ENCODE measurements at places on chromosomes 1 and 21.
A peak's percentile ranks its signal among the peaks of the same experiment; 100 is the strongest.

DNA sequence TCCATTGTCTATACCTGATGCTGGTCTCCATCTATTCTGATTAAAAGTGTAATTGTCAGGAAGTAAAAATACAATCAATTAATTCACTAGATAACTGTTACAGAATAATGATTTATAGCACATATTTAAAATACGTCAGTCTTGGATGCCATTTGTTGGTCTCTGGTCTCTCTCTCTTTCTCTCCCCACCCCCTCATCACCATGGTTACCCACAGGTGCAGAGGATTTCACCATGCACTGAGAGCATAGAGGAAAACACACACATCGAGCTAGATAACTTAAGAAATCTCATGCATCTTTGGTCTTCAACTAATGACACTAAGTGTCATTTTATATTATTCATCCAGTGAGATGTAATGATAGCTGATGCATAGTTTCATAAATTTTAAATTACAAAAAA lies 33.4 kb downstream of the LRRC53 start:
- DNase-seq: no peak

- no peak for DNase-seq
Measured at GRCh38 chr1:34478515-34479076, 276.3 kb upstream of the GJB5 start.

GRCh38 chr21:27885296-27885711 lies 918.4 kb upstream of the ADAMTS5 start:
- no peak for DNase-seq

GRCh38 chr1:12326986-12327385 lies 97.2 kb downstream of the VPS13D start:
- no peak for DNase-seq

DNA sequence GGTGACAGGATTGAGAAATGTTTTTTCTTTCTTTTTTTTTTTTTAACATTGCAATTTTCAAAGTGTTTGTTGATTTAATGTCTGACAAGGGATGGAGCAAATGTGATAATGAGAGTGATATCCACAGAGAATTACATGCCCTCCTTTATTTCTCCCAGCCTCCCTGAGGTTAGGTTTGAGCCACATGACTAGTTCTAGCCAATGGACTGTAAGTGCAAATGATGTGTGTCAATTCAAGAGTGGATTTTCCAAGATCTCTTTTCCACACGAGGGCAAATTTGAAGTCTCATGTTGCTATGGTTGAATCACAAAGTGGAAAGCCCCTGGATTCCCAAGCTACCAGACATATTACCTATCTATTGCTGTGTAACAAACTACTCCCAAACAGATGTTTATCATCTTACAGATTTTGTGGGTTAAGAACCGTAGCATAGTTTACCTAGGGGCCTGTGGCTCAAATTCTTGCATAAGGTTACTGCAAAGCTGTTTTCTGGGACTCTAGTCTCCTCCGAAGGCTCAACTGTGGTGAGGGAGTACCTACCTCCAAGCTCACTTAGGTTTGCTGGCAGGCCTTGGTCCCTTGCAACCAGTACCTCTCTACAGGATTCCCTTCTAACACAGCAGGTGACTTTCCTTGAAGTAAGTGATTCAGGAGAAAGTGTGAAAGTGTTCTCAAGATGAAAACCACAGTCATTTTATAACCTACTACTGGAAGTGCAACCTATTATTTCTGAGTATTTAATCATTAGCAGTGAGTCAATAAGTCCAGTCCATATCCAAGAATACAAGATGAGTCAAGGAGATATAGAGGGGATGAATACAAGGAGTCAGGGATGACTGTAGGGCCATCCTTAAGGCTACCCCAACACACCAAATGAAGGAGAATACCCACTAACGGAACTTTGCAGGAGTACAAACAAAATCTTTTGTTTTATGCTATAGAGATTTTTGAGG lies 533.6 kb downstream of the PTPRC start:
- no peak for DNase-seq

DNA sequence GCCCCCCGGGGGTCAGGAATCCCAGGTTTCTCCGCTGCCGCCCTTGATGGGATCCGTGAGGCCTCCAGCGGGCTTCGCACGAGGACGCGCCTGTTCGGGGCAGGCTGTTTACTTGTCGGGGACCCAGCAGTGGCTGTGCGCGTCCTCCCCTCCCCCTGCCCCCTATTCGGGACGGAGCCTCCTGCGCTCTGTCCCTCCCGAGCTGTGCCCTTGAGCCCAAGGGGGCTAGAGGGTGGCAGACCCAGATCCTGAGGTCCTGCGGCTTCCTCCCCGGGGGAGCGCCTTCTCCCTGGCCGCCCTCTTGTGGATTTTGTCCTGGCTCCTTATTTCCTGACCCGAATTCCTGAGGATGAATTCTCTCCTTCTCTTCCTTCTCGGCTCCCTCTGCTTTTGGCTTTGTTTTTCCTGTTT lies 38.4 kb downstream of the PIK3CD start:
- no peak for DNase-seq

DNA sequence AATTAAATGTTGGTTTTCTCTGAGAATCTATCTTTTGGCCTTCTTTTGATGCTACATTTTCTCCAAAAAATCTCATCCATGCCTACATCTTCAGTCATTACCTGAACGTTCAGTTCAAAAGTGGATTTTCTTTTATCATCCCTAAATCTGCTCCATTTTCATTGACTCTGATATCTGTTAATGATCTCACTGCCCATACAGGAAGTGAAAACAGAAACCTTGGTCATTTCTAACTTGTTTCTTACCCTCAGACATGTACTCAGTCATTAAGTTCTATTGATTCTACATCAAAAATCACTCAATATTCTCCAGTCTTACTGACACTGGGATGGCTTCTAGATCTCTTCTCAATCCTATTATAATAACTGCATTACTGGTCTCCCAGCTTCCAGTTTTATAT lies 22.7 kb downstream of the PRKACB start:
- no peak for DNase-seq

GRCh38 chr1:50237056-50237455 lies 128.3 kb downstream of the ELAVL4 start:
- DNase-seq: no peak

DNA sequence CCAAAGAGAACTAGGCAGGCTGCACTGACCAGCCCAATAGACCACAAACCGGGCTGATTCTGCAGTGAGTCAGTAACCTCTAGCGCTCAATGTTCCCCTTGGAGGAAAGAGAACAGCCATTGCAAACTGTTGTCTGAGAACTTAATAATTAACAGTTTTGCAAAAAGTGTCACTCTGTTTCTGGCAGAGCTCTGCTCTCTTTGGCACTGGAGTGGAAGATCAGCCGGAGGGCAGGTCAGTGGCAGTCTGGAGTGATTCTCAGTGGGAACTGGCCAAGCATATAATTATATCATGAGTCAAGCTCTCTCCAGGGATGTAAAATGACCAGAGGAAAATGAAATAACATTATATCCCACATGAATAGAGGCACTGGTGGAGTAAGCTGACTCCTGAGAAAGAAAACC lies 238.3 kb downstream of the HLX start:
- DNase-seq: peak; percentile 48

DNA sequence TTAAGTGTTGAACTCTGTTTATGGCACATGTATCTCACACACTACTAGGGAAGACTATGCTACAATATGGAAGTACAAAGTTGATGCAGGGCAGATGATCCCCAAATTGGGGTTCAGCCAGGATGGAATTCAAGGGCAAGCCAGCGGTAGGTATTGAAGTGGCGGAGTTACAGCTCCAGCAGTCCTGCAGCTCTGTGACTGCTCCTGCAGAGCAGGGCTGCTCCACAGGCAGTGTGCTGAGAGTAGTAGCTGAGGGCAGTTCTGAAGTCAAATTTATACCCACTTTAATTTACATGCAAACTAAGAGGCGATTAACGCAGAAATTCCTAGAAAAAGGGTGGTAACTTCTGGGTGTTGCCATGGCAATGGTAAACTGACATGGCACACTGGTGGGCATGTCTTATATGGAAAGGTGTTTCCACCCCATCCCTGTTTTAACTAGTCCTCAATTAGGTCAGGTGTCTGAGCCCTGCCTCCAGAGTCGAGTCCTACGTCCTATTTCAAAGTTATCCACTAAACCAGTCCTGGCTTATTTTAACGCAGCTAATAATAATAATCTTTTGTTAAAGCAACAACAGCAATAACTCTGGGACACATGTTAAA lies 20.6 kb upstream of the CENPF start:
- DNase-seq: no peak

GRCh38 chr1:154714052-154714623 lies 106.2 kb upstream of the ADAR start:
- no peak for DNase-seq

DNA sequence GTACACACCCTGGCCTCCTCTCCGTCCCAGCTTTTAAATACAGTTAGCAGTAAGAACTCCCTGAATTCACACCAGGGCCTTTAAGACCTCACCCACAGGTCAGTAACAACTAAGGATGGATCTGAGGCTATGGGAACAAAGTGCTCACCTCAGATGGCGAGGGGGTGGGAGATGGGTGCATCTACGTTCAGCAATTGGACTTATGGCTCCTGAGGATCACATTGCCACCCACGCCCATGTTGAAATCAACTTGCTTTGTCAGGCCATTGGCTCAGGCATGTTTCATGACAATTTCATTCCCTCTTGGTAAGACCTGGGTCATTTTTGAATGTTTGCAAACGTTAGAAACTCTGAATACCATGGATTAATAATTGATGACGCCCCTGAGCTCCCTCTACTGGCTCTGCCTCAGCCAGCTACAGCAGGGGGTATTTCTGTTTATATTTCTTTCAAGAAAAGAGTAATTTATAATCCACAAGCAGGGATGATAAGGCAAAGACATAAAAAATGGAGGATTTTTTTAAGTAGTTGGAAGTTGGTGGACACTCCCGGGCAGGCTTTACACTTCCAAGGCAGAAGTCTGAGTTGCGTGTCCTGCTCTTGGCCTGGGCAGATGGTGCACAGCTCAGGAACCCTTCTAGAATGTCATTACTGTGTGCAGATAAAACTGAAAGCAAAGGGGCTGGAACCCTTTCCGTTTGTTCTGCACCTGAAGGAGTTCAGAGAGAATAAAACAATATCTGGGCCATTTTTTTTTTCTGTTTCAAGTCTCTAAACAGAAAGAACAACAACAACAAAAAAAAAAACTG lies 13.7 kb upstream of the LBR start:
- DNase-seq: no peak

DNA sequence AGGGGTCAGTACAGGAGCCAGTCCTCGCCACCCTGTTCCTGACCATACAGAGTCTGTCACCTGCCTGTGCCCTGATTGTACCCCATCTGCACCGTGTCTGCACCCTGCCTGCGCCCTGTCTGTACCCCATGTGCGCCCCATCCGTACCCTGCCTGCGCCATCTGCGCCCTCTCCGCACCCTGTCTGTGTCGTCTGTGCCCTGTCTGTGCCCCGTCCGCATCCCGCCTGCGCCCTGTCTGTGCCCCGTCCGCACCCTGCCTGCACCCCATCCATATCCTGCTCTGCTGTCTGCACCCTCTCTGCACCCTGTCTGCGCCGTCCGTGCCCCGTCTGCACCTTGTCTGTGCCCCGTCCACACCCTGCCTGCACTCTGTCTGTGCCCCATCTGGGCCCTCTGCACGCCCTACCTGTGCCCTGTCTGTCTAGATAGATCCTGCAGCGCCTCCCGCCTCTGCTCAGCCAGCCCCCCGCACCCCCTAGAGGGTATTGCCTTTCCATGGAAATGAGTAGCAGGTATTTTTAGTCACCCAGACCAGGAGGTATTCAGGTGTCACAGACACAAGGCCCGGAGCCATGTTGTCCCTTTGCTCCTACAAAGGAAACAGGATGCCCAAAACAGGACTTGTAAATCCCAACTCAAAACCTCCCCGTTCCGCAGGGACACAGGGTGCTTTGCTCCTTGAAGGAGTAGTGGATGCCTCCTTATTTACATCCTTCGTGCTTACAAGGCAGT lies 7.7 kb upstream of the NPHP4 start:
- no peak for DNase-seq

GRCh38 chr1:201361652-201362504 lies 15.6 kb downstream of the TNNT2 start:
- DNase-seq: no peak

Data from retinal pigment epithelial cell (primary cell).